Right renal cortex interstitium (tissue), 3 donors: ENCODE measurements at places on chromosomes 1 and 21. TPM values are rescaled to one million over a fixed set of nuclear protein-coding genes. Genes with fewer than 3 reads are reported as not detected.
A peak's percentile ranks its signal among the peaks of the same experiment; 100 is the strongest.

The NTRK1 gene
- 0.67 TPM for polyA plus RNA-seq

The SPRR1B gene
- polyA plus RNA-seq, result not detected

The PATJ gene
- 42.6 TPM for polyA plus RNA-seq

The DESI2 gene
- polyA plus RNA-seq, result 47.4 TPM

The GPR37L1 gene
- 0.03 TPM for polyA plus RNA-seq

The PLA2G2F gene
- 0.37 TPM for polyA plus RNA-seq

The OR2T2 gene
- not detected for polyA plus RNA-seq

DNA sequence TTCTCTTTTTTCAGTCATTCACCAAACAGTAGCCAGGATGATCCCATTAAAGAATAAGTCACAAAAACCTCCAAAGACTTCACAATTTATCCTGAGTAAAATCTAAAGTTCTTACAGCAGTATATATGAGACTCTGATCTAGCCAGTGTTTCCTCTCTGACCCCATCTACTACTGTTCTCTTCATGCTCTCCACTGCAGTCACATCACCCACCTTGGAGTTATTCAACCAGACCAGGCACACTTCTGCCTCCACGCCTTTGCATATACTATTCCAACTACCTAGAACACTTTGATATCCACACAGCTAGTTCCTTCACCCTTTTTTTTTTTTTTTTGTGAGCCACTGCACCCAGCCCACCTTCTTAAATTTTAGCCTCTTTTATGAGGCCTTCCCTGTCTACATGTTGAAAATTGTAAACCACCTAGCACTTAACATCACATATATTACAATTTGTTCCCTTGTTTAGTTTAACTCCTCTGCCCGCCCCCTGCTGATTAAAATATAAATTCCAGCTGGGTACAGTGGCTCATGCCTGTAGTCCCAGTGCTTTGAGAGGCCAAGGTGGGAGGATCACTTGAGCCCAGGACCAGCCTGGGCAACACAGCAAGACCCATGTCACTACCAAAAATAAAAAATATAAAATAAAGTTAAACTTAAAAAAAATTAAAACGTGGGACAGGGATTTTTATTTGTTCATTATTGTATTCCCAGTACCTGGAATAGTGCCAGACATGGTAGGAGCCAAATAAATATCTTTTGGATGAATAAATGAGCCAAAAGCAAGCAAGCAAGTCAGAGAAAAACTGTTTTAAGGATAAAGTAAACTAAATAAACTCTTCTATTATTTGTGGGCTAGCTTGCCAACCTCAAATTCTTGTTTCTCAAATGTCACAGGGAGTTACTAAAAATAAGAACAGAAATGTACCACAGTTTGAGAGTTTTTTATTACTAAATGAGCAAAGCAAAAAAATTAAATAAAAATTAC is 35.2 kb upstream of the MUTYH start:
- DNase-seq, result no peak

DNA sequence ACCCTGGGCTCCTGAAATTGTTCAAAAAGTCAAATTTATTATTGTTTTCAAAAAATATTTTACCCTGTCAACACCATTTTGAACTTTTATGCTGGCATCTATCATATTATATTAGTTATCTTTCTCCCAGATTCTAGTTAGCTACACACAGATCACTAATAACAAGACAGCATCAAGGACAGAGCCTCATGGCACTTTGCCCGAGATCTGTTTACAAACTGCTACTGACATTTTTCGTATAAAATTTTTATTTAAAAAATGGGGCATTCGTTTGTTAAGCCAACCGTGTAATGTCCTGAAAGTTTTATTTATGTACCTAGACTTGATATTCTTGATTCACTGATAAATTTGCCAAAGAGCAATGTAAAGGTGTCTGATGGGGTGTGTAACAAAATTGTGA is 78.1 kb downstream of the PLPPR5 start:
- no peak for DNase-seq

DNA sequence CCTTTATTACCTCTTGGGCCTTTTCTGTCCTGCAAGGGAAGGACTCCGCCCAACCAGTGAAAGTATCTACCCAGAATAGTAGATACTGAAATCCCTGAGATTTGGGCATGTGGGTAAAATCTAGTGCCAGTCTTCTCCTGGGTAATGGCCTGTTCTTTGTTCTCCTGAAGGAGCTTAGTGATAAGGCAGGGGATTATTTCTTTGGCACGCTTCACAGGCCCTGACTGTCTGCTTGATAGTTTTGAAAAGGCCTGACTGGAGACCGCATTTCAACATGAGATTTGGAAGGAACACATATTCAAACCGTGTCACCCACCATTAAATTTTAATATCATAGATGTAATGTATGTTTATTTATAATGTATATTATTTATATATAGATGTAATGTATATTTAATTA is 48.9 kb downstream of the RASAL2 start:
- DNase-seq, result no peak

- DNase-seq, result no peak
Measured at GRCh38 chr1:179055937-179056336, 25.9 kb upstream of the TOR3A start.

DNA sequence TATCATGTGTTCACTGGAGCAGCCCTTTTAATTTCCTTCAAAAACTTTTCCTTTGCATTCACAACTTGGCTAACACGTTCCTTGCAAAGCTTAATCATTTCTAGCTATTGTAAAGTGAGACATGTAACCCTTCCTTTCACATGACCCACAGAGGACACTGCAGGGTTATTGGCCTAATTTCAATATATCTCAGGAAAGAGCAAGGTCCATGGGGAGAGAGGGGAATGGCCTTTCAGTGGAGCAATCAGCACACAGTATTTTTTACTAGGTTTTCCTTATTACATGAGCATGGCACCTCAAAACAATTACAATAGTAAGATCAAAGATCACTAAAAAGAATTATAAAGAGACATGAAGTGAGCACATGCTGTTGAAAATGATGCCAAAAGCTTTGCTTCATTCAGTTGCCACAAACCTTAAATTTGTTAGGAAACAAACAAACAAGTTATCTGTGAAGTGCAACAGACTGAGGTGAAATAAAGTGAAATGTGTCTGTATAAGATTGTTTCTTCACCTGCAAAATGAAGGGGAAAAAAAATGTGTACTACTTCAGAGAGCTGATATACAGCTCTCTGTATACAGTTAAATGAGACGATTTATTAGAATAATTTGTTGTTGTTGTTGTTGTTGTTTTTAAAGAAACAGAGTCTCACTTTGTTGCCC is 61.5 kb downstream of the EIF4G3 start:
- no peak for DNase-seq

- no peak for DNase-seq
Measured at GRCh38 chr1:166857995-166858394, 18.1 kb downstream of the TADA1 start.

- no peak for DNase-seq
Measured at GRCh38 chr1:37274486-37274885, 199.9 kb upstream of the ZC3H12A start.

GRCh38 chr1:180249725-180250498 is 19.8 kb downstream of the LHX4 start:
- no peak for DNase-seq

DNA sequence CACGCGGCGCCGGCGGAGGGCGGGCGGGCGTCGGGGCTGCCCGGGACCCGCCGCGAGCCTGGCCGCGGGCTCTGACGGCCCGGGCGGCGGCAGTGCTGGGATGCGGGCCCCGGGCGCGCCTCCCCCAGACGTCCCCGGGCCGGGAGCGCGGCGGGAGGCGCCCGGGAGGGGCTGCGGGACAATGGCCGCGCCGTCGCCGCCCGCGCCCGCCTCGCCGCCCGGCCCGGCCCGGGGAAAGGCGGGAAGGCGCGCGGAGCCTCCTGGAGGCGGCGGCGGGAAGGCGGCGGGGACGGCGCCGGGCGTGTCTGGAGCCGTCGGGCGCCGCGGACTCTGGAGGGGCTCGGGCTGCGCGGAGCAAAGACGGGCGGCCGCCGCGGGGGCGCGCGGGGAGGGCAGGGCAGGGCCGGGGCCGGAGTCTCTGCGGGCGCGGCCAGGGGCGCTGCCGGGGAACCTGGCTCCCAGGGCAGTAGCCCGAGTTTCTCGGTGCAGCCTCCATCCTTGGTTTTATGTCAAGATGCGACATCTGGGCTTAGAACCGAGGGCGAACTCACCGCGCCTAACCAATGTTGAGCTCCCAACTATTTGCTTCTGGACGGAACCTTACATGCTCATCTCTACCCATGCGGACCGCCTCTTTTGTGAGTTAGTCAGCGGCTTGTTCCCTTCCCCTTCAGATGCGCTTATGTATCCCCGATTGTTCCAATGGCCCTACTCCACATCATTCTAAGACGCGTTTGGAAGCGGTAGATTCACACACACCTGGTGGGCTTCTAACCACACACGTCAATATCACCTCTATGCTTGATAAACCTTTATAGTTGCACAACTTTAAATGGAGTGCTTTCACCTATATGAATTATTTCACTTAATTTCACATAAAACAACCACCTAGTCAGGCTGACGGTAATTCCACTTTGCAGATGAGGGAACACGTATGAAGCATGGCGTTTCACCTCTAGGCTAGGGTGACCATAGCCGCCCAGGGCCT is 651 bp downstream of the ZBTB8A start:
- DNase-seq, result no peak

GRCh38 chr1:67053535-67053784 is 488 bp downstream of the SLC35D1 start:
- peak; percentile 37 for DNase-seq

DNA sequence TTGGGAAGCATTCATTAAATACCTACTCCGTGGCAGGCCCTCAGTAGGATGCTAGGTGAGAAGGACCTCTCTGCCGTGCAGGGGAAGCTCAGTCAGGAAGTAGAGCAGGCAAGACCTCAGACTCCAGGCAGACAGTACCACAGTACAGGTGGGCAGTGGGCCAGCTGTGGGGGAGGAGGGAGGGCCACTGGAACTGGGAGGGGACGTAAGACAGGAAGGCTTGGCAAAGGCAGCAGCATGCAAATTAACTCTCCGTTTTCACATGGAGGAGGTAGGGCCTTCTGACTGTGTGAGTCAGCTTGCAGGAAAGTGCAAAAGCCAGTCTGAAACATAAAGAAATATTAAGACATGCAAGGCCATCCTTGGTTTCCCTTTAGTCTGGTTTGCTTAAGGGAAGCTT is 157.7 kb downstream of the TRIM33 start:
- DNase-seq, result peak; percentile 30

GRCh38 chr1:236351875-236352573 is 42.1 kb upstream of the EDARADD start:
- DNase-seq, result no peak

GRCh38 chr1:110112143-110112542 is at the start of gene UBL4B:
Gene UBL4B (plus strand): TSS chr1:110112443. CDS start chr1:110112535, 92 bp downstream.
- no peak for DNase-seq

DNA sequence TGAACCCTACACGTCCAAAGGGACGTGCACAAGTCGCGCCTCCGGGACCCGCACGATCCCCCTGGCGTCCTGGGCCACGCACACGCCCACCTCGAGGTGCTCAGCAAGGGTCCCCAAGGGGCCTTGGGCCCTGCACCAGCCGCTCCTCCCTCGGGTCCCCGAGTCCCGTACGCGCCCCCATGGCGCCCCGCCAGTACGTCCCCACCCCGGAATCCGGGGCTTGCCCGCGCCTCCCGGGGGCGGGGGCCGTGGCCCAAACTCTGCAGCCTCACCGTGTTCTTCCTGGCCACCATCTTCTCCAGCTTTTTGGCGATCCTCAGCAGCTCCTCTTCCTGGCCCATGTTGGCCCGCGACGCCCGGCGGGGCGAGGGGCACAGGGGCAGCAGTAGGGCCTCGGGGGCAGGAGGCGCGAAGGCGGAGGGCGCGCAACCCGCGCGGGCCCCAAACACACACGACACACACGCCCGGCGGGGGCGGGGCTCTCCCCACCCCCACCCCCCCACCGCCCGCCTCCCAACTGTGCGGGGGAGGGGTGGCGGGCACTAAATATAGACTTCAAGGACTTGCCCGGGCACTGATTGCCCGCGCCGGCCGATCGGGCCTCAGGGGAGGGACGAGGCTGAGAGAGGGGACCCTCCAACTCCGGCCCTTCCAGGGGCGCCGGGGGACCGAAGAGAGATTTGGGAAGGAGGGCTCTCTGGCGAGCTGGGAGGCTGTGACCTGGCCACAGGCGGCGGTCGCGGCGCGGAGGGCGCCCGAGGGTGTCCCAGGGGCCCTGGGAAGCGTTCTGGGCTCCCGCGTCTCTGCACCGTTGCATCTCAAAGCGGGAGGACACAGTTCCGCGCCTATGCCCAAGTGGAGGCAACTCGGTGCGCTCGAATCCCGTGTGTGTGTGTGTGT is at the start of gene TCEA3:
Gene TCEA3 (minus strand): TSS at position 456 of the 900 bp plus-strand sequence. CDS start 115 bp downstream, at position 341.
- DNase-seq, result no peak
